ENCODE measurements at places on chromosomes 11 and 22. TPM values are rescaled to one million over a fixed set of nuclear protein-coding genes. Genes with fewer than 3 reads are reported as not detected.
A peak's percentile ranks its signal among the peaks of the same experiment; 100 is the strongest.

AASDHPPT gene
- total RNA-seq: 21.8 TPM

TRIM48 gene
- total RNA-seq: not detected

OR51D1 gene
- not detected for total RNA-seq

ZDHHC5 gene
- total RNA-seq: 49.8 TPM

ACR gene
- not detected for total RNA-seq

DNA sequence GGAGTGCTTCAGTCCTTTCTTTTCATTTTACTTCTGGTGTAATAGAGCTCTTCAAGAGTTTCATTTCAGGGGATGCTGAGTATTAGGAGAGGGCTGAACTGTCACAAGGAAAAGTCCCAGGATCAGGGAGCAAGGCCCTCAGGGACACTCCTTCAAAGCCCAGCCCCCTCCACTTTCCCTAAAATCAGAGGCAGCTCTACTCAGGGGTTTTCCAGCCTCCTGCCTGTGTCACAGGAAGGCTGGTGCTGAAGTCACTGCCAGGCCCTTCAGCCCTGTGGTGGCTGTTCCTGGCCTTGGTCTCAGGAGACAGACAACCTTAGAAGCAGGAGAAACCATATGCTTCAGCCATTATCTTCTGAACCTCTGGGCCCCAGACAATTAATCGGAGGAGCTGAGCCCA lies 36.4 kb upstream of the KIRREL3 start:
- no peaks in the 10 kb centered on the region for H3K27me3 ChIP-seq
- no peak overlapping the region for H3K27ac ChIP-seq
- no peak for DNase-seq

DNA sequence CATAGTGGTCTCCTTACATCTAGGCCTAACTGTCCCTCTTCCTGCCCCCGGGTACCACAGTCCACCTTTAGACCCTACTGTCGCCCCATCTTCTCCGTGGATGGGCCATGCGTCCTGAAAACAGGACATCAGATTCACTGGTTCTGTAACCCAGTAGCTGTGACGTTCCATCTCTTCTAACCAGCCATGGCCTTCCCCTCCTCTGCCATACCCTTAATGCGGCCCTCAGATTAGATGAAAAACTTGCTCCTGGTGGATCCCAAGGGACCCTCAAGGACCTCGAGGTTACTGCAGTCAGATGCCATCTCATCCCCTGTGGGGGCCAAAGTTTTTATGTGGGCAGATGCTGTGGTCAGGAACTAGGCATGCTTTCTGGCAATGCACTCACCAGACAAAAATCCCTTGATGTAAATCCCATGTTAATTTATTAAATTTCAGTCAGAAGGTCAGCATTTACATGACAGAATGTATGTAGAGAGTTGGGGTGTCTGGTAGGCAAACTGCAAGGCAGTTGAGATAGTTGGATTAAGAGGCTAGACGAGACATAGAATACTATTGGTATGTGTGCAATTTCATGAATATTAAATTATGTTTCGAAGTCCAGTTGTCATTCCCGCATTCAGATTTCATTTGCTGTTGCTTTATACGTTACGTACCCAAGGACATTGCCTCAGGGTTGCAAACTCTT lies 64.3 kb downstream of the WNT11 start:
- H3K36me3 ChIP-seq: peaks cover 20% of the 10 kb centered on the region
- no peaks in the 10 kb centered on the region for H3K27me3 ChIP-seq
- H3K4me1 ChIP-seq: no peaks in the 10 kb centered on the region
- H3K4me3 ChIP-seq: no peak overlapping the region

DNA sequence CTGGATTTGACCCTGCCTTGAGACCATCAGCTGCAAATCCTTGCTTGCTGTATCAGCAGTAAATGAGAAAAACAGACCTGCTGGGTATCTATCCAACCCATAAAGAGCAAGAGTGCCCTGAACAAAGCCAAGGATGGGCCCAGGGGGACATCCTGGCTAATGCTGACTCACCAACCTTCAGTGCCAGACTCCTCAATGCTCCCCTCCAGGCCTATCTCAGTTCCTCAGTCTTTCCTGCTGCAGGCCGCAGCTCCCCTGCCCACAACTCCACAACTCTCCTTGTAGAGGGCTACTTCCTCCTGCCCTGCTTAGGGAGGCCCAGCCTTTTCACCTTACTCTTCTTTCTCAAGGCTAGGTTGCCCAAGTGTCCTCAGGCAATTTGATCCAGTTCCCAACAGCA lies 2.6 kb downstream of the LAMTOR1 start:
- no peaks in the 10 kb centered on the region for H3K27me3 ChIP-seq
- H3K36me3 ChIP-seq: peaks cover 35% of the 10 kb centered on the region
- no peak overlapping the region for H3K4me3 ChIP-seq
- peaks cover 31% of the 10 kb centered on the region for H3K4me1 ChIP-seq

DNA sequence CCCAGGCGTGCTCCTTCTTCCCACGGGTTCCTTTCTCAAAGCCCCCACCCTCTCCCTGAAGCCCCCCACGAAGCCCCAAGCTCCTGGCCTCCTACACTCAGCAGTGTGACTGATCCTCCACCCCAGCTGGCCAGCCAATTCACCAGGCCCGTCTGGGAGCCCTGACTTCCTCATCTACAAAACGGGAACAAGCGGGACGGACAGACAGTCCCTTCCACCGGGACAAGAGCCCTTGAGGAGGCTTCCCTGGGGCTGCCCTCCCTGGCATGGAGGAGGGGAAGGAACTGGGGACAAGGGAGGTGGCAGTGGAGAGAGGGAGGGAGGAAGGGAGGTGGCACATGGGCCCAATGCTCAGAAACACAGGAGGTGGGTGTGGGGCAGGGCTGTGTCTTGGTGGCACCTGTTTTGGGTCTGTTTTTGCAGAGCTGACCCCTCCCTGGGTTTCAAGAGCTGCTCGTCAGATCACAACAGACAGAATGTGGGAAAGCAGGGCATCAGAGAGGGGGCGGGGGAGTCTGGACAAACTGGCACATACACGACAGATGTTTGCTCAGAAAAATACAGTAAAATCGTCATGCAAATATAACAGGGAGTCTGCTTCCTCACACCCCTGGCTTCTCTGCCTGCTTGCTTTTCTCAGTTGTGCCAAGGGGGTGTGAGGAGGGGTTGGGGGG lies 56.8 kb downstream of the ELFN2 start:
- no peak for DNase-seq
- H3K4me3 ChIP-seq: no peak overlapping the region
- no peaks in the 10 kb centered on the region for H3K27me3 ChIP-seq

DNA sequence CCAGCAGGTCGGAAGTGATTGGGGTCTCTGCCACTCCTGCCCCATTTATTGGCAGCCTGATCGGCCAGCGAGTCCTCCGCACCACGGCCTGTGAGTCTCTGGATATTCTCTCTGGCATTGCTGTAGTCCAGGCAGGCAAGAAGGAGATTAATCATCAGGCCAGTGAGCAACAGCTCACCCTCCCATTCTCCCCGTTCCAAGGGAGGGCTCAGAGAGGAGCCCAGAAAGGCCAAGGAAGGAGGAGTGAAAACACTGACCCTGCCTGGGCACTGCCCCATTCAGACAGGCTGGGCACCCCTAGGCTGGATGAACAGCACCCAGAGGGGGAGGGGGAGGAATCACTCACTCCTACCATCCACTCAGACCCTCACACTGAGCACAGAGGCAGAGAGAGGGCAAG lies 3.1 kb downstream of the SAA2 start:
- no peak overlapping the region for H3K4me3 ChIP-seq
- peaks cover 8% of the 10 kb centered on the region for H3K4me1 ChIP-seq
- H3K27me3 ChIP-seq: peaks cover 9% of the 10 kb centered on the region
- no peaks in the 10 kb centered on the region for H3K36me3 ChIP-seq
- DNase-seq: no peak

- no peaks in the 10 kb centered on the region for H3K36me3 ChIP-seq
- H3K27ac ChIP-seq: no peak overlapping the region
- H3K27me3 ChIP-seq: no peaks in the 10 kb centered on the region
- no peaks in the 10 kb centered on the region for H3K4me1 ChIP-seq
- no peak overlapping the region for H3K4me3 ChIP-seq
- no peak for DNase-seq
Observed at GRCh38 chr11:131077340-131077739, 161.1 kb upstream of the SNX19 start.

GRCh38 chr11:9470765-9471164 lies 10.0 kb downstream of the ZNF143 start:
- H3K4me3 ChIP-seq: no peak overlapping the region
- H3K36me3 ChIP-seq: peaks cover 57% of the 10 kb centered on the region
- no peak overlapping the region for H3K27ac ChIP-seq
- DNase-seq: no peak
- H3K4me1 ChIP-seq: no peaks in the 10 kb centered on the region

GRCh38 chr11:12188548-12189317 lies 78.3 kb downstream of the MICAL2 start:
- H3K27me3 ChIP-seq: no peaks in the 10 kb centered on the region
- H3K4me3 ChIP-seq: peak overlapping the region; percentile 61
- H3K27ac ChIP-seq: peak overlapping the region; percentile 71

GRCh38 chr22:49929211-49929979 lies 11.0 kb downstream of the CRELD2 start:
- H3K36me3 ChIP-seq: no peaks in the 10 kb centered on the region
- peaks cover 62% of the 10 kb centered on the region for H3K4me1 ChIP-seq
- no peaks in the 10 kb centered on the region for H3K27me3 ChIP-seq
- peak overlapping the region; percentile 60 for H3K27ac ChIP-seq
- peak; percentile 67 for DNase-seq

- peaks cover 33% of the 10 kb centered on the region for H3K36me3 ChIP-seq
- no peak for DNase-seq
- H3K4me3 ChIP-seq: peak overlapping the region; percentile 76
- peaks cover 63% of the 10 kb centered on the region for H3K4me1 ChIP-seq
Observed at GRCh38 chr22:49825436-49825835, 2.2 kb downstream of the BRD1 start.

DNA sequence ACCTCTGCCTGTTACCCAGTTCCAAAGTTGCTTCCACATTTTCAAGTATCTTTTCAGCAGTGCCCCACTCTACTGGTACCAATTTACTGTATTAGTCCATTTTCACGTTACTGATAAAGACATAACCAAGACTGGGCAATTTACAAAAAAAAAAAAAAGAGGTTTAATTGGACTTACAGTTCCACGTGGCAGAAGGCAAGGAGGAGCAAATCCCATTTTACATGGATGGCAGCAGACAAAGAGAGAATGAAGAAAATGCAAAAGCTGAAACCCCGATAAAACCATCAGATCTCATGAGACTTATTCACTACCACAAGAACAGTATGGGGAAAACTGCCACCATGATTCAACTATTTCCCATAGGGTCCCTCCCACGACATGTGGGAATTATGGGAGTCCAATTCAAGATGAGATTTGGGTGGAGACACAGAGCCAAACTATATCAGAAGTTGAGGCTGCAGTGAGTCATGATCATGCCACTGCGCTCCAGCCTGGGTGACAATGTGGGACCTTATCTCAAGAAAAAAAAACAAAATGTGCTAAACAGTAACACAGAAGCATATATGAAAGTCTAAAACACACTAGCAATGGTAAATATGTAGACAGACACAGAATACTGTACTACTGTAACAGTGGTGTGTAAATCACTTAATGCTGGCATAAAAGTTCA lies 190.3 kb upstream of the ZC3H12C start:
- H3K36me3 ChIP-seq: no peaks in the 10 kb centered on the region
- DNase-seq: no peak
- H3K27ac ChIP-seq: no peak overlapping the region
- H3K4me3 ChIP-seq: no peak overlapping the region

DNA sequence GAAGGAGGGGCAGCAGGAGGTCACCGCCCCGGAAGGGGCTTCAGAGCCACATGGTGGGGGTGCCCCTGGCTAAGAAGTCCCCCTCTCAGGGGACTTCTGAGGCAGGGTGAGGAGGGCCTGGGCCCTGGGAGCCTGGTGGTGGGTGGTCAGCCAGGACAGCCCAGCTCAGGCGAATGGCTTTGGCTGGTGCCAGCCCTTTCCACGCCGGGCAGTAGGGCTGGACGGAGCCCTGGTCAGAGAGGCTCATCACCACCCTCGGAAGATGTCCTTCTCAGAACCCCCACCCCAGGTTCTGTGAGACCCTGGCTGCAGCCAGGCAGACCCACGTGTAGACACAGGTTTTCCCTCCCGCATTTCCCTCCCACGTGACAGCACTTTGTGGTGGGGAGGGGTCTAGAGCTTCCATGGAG lies 35.9 kb downstream of the OSBPL5 start:
- no peak overlapping the region for H3K4me3 ChIP-seq
- no peak for DNase-seq
- no peaks in the 10 kb centered on the region for H3K36me3 ChIP-seq
- no peak overlapping the region for H3K27ac ChIP-seq

All from CD4-positive, CD25-positive, alpha-beta regulatory T cell (primary cell).